NCI-H1694 treated with DMSO at 0.1 percent for 48 hours (cell line): ENCODE measurements at places on chromosomes 16 and 17.
A peak's percentile ranks its signal among the peaks of the same experiment; 100 is the strongest.

GRCh38 chr16:68031951-68032350 lies 8.9 kb downstream of the DUS2 start:
- no peak for DNase-seq

DNA sequence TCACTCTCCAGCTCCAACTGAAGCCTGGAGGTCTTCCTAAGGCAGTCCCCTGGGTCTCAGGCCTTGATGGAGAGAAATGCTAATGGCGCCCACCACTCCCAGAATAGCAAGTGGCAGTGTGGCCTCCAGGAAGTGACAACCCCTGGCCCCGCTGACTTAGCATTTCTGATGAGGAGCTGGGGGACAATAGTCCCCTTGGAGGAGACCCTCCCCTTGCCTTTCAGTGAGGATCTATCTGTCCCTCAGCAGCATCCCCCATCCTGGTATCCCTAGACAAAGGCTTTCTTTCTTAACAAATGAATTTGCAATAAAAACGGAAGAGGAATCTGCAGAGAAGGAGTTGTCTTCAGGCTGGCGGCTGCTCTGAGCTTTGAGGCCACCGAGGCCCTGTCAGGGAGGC lies 68.8 kb downstream of the LITAF start:
- DNase-seq = no peak

- no peak for DNase-seq
Observed at GRCh38 chr17:9307313-9307998, 268.2 kb downstream of the STX8 start.

DNA sequence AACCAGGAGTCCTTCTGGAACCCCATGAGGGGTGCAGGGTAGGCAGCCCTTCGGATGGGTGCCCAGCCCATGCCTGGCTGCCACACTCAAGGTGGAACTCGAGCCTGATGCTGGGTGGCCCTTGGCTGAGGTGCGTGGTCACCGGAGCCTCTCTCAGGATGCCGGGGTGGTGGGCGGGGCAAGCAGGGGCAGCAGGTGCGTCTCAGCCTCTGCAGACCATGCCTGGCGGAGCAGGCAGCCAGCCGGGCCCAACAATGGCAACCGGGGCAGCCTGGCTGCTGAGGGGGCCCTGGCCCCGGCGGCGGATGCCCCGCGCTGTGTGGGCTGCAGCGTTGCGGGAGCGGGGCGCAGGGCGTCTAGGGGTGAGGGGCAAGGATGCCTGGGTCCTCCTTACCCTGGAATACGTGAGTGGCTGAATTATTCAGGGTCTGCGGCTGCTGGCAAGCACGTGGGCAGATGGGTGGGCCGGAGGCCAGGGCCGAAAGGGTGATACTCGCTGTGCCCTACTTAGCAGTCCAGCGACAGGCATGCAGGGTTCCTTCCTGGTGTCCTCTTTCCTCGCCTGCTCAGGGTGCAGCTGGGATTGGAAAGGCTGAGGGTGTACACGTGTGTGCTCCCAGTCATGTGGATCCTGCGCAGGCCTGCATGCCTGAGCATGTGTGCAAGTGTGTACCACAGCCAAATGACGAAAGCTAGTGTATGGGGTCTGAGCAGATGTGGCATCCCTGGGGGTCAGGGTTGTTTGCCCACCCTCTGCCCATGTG lies 14.6 kb downstream of the MYO15A start:
- DNase-seq = no peak

DNA sequence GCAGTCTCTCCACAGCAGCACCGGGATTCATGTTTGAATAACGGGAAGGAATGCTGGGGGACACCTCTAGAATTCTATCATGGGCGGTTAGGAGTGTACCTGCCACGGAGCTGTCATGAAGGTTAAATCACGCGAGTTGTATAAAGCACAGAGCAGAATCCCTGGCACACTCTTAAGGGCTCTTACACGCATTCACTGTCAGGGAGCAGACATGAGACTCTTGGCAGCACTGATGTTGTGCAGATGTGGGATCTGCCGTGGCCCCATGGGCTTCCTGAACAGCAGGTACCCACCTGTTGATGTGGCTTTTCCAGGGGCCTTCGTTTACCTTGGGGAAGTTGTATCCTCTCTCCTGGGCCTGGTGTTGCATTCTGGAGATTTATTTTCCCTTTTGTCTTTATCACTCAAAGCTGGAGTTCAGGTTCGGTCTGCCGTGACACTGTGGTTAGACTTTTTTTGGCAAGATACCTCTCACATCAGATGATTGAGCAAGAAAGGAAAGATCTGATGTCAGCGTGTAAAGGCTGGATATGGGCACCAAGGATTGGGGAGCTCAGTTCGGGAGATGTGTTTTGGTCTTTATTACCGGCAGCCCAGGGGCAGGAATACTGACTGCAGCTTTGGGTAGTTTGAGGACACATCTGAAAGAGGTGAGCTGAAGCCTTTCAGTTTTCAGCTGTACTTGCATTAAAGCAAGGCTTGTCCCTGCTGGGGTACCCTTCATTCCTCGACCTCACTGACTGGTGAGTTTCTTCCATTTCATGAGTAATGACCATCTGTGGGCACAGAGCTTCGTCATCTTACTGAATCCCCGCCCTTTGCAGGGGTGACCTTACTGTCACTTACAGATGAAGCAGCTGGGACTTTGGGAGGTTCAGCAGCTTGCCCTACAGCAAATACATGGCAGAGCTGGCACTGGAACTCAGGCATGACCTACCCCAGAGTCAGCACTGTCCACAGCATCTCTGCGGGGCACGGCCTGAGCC lies 19.3 kb downstream of the KNOP1 start:
- DNase-seq = no peak

GRCh38 chr16:87332150-87332549 lies 15.0 kb upstream of the C16orf95 start:
- DNase-seq = no peak

- DNase-seq = no peak
Observed at GRCh38 chr17:67506966-67507365, 129.9 kb downstream of the PITPNC1 start.

- no peak for DNase-seq
Observed at GRCh38 chr17:70527364-70527888, 358.1 kb downstream of the KCNJ2 start.

GRCh38 chr17:59257101-59257500 lies 36.8 kb downstream of the GDPD1 start:
- DNase-seq = no peak

DNA sequence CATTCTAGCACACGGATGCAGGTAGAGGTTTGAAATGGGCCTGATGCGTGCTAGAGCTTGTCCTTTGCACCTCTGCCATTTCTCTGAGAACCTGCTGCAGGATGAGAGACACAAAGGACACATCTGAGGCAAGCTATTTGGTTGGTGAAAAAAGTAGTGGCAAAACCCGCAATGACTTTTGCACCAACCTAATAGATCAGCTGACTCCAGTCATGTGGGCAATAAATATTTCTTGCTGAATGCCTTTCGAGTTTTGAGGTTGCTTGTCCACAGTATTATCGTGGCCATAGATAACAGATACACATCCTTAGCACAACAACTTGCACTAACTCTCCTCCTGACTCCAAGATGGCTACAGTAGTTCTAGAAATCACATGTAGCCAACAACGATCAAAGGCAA lies 57.8 kb upstream of the ZNF423 start:
- no peak for DNase-seq

GRCh38 chr17:45147581-45148182 lies 593 bp upstream of the HEXIM1 start:
- peak; percentile 92 for DNase-seq

- no peak for DNase-seq
Observed at GRCh38 chr16:6863135-6863534, 469.5 kb upstream of the RBFOX1 start.

DNA sequence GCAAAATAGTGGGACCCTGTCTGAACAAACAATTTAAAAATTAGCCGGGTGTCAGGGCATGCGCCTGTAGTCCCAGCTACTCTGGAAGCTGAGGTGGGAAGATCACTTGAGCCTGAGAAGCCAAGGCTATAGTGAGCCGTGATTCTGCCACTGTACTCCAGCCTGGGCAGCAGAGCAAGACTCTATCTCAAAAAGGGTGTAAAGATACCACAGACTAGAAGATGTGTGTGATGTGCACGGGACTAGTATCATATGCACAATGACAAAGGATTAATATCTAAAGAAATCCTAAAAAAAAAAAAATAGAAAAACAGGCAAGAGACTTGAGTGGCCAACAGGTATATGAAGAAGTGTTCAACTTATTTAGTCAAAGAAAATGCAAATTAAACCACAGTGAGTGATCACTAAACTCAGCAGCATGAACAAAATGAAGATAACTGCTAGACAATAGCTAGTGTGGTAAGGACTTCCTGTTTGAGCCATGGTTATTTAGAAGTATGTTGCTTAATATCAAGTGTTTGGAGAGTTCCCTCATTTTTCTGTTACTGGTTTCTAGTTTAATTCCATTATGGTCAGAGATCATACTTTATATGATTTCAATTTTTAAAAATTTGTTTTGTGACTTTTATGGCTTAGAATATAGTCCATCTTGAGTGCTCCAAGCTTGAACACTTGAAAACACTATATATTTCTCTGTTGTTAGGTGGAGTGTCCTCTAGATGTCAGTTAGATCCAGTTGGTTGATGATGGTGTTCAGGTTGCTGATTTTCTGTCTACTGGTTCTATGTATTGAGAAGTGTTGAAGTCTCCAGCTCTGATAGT lies 14.7 kb upstream of the SLX4 start:
- no peak for DNase-seq

- DNase-seq = no peak
Observed at GRCh38 chr17:29279397-29280070, 14.4 kb downstream of the NUFIP2 start.

GRCh38 chr16:23486480-23486879 lies 23.8 kb downstream of the GGA2 start:
- DNase-seq = no peak

DNA sequence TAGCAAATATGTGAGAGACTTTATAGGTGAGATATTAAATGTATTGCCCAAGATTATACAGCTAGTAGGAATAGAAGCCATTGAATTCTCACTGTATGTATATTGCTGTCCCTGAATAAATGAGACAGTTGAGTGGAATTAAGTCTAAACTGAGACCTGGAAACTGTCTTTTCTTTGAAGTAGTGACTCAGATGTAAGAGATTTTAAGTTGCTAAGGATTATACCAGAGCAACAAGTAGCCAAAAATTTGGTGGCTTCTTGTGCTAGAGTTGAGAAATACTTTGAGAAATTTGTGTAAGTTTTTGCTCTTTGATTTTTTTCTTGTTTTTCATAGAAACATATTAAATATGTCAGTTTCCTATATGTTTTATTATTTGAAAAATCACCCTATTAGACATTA lies 58.7 kb downstream of the TANC2 start:
- no peak for DNase-seq

DNA sequence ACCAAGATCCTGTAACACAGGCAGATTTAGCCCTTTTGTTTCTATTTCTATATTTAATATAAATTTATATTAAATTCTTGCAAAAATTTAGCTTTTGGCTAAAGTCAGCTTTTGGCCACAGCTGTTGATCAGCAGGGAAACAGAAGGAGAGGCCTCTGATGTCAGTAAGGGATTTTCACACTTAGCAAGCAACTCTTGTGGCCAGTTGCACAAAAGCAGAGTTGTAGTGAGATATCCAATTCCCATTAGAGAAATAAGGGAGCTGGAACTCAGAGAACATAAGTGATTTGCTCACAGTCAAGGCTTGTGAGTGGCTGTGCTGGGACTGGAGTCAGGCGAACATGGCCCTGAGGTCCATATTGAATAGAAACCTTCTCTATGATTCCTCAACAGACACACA lies 16.7 kb upstream of the HEATR6 start:
- DNase-seq = no peak

DNA sequence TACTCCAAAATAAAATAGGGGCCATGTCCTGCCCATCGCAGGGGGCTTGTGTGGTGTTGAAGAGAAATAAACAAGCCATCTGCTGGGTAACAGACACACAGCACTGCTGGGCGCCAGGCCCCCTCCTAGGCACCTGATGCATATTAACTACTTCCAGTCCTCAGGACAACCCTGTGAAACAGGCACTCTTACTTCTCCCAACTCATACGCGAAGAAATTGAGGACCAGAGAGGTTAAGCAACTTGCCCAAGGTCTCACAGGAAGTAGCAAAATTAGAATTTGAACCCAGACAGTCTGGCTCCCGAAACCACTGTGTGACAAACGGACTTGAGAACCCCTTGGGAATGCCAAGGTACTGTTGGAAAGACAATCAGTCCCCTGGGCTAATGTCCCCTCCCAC lies 2.8 kb downstream of the STX1B start:
- no peak for DNase-seq

DNA sequence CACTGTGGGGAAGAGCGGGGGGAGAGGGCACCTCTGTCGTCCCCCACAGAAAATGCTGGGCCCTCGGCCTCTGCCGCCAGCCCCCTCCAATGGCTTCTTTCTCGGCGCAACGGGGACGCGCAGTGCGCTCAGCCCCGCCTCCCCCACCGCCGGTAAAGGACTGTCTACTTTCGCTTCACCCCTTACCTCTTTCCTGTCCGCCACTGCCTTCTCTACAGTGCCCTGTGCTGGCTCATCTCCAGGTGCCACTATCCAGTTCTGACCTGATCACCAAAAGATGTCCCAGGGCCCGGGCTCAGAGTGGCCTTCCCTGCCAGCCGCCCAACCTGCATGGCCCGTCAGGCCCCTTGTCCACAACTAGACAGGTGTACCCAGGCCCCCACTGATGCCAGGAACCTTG lies 7.3 kb downstream of the ENDOV start:
- DNase-seq = no peak

DNA sequence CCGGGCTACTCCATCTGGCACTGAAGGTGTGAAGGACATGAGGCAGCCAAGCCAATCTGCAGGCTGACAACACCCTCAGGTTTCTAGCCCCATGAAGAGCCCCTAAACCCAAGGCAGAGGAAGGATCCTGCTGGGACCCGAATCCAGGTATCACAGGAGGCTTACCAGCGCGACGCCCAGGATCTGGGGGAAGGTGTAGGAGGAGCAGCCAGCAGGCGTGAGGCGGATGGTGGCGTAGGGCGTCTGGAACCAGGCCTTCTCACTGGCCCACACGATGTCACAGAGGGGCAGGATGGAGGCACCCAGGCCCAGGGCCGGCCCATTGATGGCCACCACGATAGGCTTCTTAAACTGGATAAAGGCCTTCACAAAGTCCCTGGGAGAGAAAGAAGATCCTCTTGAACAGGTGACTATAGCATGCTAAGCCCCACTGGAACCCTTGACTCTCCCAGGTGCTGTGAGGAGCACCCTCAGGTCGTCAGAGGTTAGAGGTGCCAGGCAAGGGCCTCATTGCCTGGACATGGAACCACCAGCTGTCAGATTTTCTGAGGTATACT lies 71.7 kb downstream of the DYNLRB2 start:
- DNase-seq = no peak

DNA sequence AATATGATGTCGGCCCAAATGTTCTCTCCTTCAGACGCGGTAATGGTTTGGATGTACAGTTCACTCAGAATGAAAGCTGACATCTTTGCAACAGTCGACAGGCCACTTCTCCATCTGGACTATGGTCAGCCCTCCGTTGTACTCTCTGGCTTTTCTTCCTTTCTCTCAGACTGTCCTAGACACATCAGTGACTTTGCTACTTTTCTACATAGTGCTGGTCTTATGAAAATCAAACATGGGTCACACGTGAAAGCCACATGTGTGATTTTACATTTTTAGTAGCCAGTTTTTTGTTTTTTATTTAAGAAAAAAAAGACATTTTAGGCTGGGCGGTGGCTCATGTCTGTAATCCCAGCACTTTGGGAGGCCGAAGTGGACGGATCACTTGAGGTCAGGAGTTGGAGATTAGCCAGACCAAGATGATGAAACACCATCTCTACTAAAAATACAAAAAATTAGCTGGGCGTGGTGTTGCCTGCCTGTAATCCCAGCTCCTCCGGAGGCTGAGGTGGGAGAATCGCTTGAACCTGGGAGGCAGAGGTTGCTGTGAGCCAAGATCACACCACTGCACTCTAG lies 644.1 kb downstream of the KCNJ2 start:
- DNase-seq = no peak

GRCh38 chr17:76173474-76173873 lies 32.4 kb upstream of the FOXJ1 start:
- no peak for DNase-seq
